ENCODE measurements at places on chromosomes 7 and 10.
A peak's percentile ranks its signal among the peaks of the same experiment; 100 is the strongest.

- DNase-seq = no peak
These were observed 211.2 kb upstream of the PRSS58 start for GRCh38 chr7:142468871-142469665.

- DNase-seq = peak; percentile 62
These were observed 209.1 kb downstream of the CCSER2 start for GRCh38 chr10:84537447-84537931.

DNA sequence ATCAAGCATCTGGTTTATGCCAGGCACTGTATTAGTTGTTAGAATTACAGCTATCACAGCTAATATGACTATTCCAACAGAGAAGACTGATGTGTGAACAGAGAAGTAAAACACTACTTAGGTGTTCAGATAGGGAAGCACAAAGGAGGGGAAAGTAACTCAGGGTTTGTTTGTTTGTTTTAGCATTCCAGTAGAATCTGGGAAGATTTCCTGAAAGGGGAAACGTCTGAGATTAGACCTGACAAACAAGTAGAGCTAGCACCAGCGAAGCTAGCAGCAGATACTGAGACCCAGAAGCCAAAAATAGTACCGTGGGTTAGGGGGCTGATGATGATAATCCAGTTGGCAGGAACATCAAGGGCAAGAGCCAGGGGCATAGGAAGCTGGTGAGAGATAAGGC is 28.8 kb upstream of the KLHL7 start:
- no peak for DNase-seq

DNA sequence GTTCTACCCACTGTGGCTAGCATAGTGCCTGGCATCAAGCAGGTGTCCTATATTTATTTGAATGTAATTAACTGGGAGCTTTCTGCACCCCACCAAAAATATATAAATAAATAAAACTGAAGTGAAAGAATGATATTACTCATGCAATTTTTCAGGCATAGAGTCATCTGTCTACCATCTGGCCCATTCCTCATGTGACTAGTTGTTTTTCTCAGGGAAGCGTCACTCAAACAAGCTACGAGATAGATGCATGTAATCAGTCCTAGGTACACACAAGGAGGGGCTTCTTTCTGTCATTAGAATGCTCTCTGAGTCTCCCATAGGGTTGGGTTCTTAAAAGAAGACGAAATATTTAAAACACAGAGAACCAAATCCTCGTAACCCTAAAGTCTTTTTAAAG is 255.5 kb upstream of the KMT2E start:
- no peak for DNase-seq

- DNase-seq = no peak
These were observed 11.8 kb upstream of the IKZF1 start for GRCh38 chr7:50292763-50293162.
